ENCODE measurements at places on chromosomes 13 and 19. TPM values are rescaled to one million over a fixed set of nuclear protein-coding genes. Genes with fewer than 3 reads are reported as not detected.

GRCh38 chr19:5138606-5139582 lies 170.0 kb downstream of the KDM4B start:
- H3K27ac ChIP-seq = peak overlapping the region; percentile 66
- H3K4me3 ChIP-seq = peak overlapping the region; percentile 51
- H3K36me3 ChIP-seq = peaks cover 47% of the 10 kb centered on the region
- peak; percentile 85 for DNase-seq
- no peaks in the 10 kb centered on the region for H3K27me3 ChIP-seq
- peaks cover 20% of the 10 kb centered on the region for H3K4me1 ChIP-seq

THAP8 gene
- 2.2 TPM for total RNA-seq

- no peak for DNase-seq
- peaks cover 44% of the 10 kb centered on the region for H3K36me3 ChIP-seq
These were observed 2.5 kb upstream of the GARIN5A start for GRCh38 chr19:50478901-50479715.

DNA sequence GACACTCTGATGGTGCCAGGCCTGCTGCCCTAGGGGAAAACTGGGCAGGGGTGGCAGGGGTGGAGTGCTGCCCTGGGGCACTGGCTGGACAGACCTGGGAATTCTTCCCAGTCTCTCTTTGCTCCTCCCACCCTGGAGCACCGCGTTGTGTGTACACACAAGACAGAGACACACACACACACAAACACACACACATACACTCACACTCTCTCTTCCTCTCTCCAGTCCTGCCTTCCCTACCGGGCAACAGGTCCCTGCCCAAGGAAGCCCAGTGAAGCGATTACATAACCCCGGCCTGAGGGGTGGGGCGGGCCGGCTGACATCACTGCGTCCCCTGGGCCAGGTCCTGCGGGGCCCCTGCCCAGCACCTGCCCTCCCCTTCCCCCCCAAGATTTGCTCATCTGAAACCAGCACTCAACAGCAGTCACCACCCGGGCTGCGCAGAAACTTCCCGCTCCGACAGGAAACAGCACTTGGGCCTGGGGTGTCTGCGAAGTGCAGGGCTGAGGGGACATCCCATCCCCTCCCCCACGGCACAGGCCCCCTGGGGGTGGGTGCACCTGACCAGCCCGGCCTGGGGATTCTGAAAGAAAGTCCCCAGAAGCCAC lies 1.2 kb downstream of the MKNK2 start:
- peak; percentile 69 for DNase-seq
- peak overlapping the region; percentile 60 for H3K27ac ChIP-seq
- H3K4me3 ChIP-seq = peak overlapping the region; percentile 82
- peaks cover 19% of the 10 kb centered on the region for H3K4me1 ChIP-seq
- H3K27me3 ChIP-seq = no peaks in the 10 kb centered on the region
- peaks cover 23% of the 10 kb centered on the region for H3K36me3 ChIP-seq

NLRP5 gene
- not detected for total RNA-seq

All from activated T-helper 2 cell treated with anti-CD3 and anti-CD28 coated beads, Interferon-gamma antibody, Interleukin-2, Interleukin-4, amounts not matched to agents 10 μg/mL and 5 μg/mL and 100 μg/mL, durations not matched to agents 14 hours and 24 hours and 36 hours (primary cell).